ENCODE measurements at places on chromosomes 5 and 9. TPM values are rescaled to one million over a fixed set of nuclear protein-coding genes. Genes with fewer than 3 reads are reported as not detected.

PLCXD3 gene
- total RNA-seq: 0.43 TPM

IFNA21 gene
- not detected for total RNA-seq

SLC34A1 gene
- total RNA-seq: not detected

SLC25A25 gene
- 21.2 TPM for total RNA-seq

SOHLH1 gene
- total RNA-seq: not detected

MZB1 gene
- total RNA-seq: 12.2 TPM

GFI1B gene
- total RNA-seq: 0.25 TPM

WNK2 gene
- total RNA-seq: 8.5 TPM

DNA sequence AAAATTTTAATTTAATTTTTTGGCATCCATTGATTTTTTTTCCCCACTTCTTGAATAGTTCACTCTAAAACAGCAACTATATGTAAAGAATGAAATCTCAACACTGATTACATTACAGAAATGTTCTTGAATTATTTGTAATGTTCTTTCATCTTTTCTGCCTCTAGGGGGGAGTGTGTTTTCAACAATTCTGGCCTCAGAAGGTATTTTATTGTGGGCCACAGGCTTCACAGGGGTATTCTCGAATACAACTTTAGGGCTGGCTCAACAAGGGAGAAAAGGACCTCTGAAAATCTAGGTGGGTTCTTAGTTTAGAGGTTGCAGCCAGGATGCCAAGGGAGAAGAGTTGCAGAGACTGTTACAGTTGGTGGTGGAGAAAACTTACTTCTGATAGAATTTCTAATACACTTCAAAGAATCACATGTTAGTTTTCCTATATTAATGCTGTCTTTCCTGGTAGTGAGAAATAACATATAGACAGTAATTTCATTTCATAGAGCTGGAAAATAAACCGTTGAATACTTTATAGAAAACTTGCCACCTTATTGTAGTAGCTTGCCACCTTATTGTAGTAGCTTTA is 3.6 kb upstream of the NPR3 start:
- H3K4me1 ChIP-seq: peaks cover 18% of the 10 kb centered on the region
- H3K36me3 ChIP-seq: no peaks in the 10 kb centered on the region
- no peak overlapping the region for H3K4me3 ChIP-seq
- peak; percentile 70 for DNase-seq

GRCh38 chr5:42870882-42871418 is 59.3 kb upstream of the SELENOP start:
- no peak overlapping the region for H3K27ac ChIP-seq
- H3K4me3 ChIP-seq: no peak overlapping the region
- no peaks in the 10 kb centered on the region for H3K36me3 ChIP-seq
- peaks cover 3% of the 10 kb centered on the region for H3K4me1 ChIP-seq
- no peaks in the 10 kb centered on the region for H3K27me3 ChIP-seq
- no peak for DNase-seq

GRCh38 chr5:113524927-113525326 is 11.4 kb downstream of the YTHDC2 start:
- DNase-seq: no peak
- H3K27ac ChIP-seq: no peak overlapping the region
- peaks cover 6% of the 10 kb centered on the region for H3K36me3 ChIP-seq
- no peak overlapping the region for H3K4me3 ChIP-seq
- H3K4me1 ChIP-seq: no peaks in the 10 kb centered on the region
- H3K27me3 ChIP-seq: no peaks in the 10 kb centered on the region

- DNase-seq: no peak
- no peak overlapping the region for H3K4me3 ChIP-seq
- H3K4me1 ChIP-seq: no peaks in the 10 kb centered on the region
- no peaks in the 10 kb centered on the region for H3K36me3 ChIP-seq
- no peaks in the 10 kb centered on the region for H3K27me3 ChIP-seq
These were observed 592.0 kb downstream of the CHSY3 start for GRCh38 chr5:130496215-130496614.

DNA sequence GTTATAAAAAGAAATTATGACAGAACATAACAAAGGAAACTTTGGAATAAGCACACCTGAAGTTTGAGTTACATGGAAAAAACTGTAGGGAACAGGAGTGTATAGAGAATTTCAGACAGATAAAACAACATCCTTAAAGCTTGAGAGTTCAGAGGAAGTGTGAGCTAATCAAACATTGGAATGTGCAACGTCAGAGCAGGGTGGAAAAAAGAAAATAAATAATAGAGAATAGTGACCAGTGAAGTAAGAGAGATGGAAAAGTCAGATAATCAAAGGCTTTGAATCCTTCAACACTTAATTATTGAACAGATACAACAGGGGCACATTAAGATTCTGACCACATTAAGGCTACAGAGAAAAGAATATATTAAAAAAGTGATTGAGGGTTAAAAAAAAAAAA is 128.5 kb upstream of the CDH10 start:
- no peak overlapping the region for H3K4me3 ChIP-seq
- H3K27me3 ChIP-seq: no peaks in the 10 kb centered on the region
- no peak for DNase-seq
- H3K27ac ChIP-seq: no peak overlapping the region

- H3K4me1 ChIP-seq: no peaks in the 10 kb centered on the region
- H3K27me3 ChIP-seq: no peaks in the 10 kb centered on the region
- peak; percentile 21 for DNase-seq
- no peaks in the 10 kb centered on the region for H3K36me3 ChIP-seq
- H3K4me3 ChIP-seq: peak overlapping the region; percentile 88
These were observed 910 bp downstream of the TRIM14 start for GRCh38 chr9:98117984-98118639.

DNA sequence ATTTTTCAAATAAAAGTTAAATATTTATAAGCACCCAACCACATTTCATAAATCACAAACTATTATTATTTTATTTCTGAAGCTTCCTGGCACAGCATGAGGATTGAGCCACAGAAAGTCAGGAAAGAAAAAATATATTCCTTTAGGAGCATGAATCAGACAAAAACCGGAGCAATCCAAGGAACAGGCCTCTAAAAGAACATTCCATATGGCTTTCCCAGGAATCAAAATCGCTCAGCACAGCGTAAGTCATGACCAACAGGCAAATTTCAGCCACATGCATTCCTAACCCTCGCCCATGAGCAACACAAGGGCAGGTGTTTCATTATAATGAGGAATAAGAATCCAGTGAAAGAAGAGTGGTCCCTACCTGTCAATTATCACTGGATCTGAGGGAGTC is 26.7 kb downstream of the EBF1 start:
- no peaks in the 10 kb centered on the region for H3K36me3 ChIP-seq
- no peak overlapping the region for H3K4me3 ChIP-seq
- peaks cover 5% of the 10 kb centered on the region for H3K27me3 ChIP-seq
- DNase-seq: no peak
- no peak overlapping the region for H3K27ac ChIP-seq

DNA sequence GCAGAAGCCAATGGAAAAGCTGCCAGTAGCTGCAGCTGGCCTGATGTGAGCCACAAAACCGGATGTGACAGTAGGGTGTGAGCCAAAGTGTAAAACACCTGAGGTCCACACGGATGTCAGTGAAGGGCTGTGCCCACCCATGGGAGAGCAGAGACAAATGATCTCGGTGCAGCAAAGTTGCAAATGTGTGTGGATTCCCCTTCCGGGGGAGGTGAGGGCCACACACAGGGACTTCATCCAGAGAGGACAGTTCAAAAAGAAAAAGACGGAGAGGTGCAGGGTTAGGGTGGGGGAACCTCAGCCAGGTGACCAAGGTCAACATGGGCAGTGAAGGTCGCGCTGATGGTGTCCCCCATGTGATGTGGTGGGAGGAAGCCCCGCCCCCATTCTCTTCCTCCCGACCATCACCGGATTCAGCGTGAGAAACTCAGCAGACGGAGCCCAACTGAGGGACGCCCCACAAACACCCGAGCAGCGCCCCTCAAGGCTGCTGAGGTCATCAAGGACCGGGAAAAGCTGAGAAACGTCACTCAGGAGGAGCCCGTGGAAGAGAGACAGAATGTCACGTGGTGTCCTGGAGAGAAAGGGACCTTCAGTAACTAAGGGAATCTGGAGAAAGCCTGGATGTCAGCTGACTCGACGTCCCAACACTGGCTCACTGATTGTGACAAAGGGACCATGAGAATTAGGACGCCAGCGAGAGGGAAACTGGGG is 11.4 kb upstream of the PTGDS start:
- H3K4me3 ChIP-seq: no peak overlapping the region
- peaks cover 8% of the 10 kb centered on the region for H3K4me1 ChIP-seq
- H3K36me3 ChIP-seq: no peaks in the 10 kb centered on the region
- peak; percentile 20 for DNase-seq
- no peaks in the 10 kb centered on the region for H3K27me3 ChIP-seq

- H3K36me3 ChIP-seq: no peaks in the 10 kb centered on the region
- no peaks in the 10 kb centered on the region for H3K4me1 ChIP-seq
- no peaks in the 10 kb centered on the region for H3K27me3 ChIP-seq
- H3K27ac ChIP-seq: no peak overlapping the region
- no peak for DNase-seq
These were observed 1.1 kb upstream of the GNPDA1 start for GRCh38 chr5:142013734-142014521.

GRCh38 chr5:83988293-83988685 is 267.6 kb upstream of the HAPLN1 start:
- DNase-seq: no peak
- H3K27me3 ChIP-seq: no peaks in the 10 kb centered on the region
- H3K4me3 ChIP-seq: no peak overlapping the region
- no peaks in the 10 kb centered on the region for H3K36me3 ChIP-seq

DNA sequence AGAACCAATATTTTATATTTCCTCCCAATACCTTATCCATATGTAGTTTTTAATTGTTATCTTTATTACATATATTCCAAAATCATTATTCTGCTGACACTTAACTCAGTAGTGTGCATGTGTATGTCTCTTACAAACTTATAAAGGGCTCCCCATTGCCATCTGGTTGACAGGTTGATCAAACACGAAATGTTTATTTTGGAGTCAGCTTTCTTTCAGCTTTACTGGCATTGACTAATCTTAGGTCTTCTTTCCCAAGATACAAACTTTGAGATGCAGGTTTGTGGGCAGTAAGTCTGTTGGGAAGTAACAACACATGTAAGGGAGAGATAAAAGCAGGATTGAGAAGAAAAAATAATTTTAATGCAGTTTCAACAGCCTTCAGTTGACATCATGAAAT is 716.0 kb upstream of the CHD1 start:
- no peaks in the 10 kb centered on the region for H3K36me3 ChIP-seq
- H3K27me3 ChIP-seq: no peaks in the 10 kb centered on the region
- H3K27ac ChIP-seq: no peak overlapping the region

GRCh38 chr5:61828856-61829255 is 477.1 kb upstream of the KIF2A start:
- no peak overlapping the region for H3K4me3 ChIP-seq
- no peaks in the 10 kb centered on the region for H3K27me3 ChIP-seq
- peaks cover 29% of the 10 kb centered on the region for H3K4me1 ChIP-seq

DNA sequence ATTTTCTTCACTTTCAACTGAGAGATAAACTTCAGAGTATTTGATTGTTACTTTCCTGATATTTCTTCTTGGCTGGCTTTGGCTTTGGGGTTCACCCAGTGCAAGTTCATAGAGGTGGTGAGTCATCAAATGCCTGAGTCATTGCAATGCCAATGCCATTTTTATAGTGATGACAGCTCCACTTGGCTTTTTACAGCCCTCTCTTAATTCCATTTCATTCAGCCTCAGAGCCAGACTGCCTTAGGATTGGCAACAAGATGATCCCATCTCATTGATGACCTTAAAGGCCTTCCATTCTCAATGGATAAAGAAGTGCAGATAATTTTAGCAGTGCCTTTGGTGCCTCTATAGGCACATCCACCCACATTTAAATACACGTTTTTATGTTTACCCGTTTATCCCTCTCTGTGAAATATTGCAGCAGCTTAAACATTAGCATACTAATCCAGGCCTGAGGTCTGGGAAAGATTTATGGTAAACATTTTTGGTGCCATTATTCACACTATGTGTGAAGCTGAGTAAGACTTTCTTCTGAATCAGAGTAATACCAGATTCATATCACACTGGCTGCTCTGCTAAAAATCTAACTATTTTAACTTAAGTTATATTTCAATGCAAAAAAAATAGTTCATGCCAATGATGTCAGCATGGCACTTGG is 88.9 kb upstream of the TYRP1 start:
- DNase-seq: no peak
- no peaks in the 10 kb centered on the region for H3K27me3 ChIP-seq
- no peaks in the 10 kb centered on the region for H3K4me1 ChIP-seq
- no peaks in the 10 kb centered on the region for H3K36me3 ChIP-seq

- DNase-seq: no peak
- H3K4me1 ChIP-seq: peaks cover 2% of the 10 kb centered on the region
- no peak overlapping the region for H3K4me3 ChIP-seq
- no peaks in the 10 kb centered on the region for H3K27me3 ChIP-seq
These were observed 52.3 kb upstream of the JMY start for GRCh38 chr5:79183617-79184016.

- no peaks in the 10 kb centered on the region for H3K27me3 ChIP-seq
- H3K27ac ChIP-seq: no peak overlapping the region
- no peaks in the 10 kb centered on the region for H3K36me3 ChIP-seq
- DNase-seq: no peak
These were observed 76.2 kb upstream of the COL5A1 start for GRCh38 chr9:134565316-134565915.

- DNase-seq: peak; percentile 75
- no peak overlapping the region for H3K27ac ChIP-seq
- no peak overlapping the region for H3K4me3 ChIP-seq
- H3K27me3 ChIP-seq: no peaks in the 10 kb centered on the region
These were observed 172.1 kb downstream of the GADD45G start for GRCh38 chr9:89776795-89777525.

DNA sequence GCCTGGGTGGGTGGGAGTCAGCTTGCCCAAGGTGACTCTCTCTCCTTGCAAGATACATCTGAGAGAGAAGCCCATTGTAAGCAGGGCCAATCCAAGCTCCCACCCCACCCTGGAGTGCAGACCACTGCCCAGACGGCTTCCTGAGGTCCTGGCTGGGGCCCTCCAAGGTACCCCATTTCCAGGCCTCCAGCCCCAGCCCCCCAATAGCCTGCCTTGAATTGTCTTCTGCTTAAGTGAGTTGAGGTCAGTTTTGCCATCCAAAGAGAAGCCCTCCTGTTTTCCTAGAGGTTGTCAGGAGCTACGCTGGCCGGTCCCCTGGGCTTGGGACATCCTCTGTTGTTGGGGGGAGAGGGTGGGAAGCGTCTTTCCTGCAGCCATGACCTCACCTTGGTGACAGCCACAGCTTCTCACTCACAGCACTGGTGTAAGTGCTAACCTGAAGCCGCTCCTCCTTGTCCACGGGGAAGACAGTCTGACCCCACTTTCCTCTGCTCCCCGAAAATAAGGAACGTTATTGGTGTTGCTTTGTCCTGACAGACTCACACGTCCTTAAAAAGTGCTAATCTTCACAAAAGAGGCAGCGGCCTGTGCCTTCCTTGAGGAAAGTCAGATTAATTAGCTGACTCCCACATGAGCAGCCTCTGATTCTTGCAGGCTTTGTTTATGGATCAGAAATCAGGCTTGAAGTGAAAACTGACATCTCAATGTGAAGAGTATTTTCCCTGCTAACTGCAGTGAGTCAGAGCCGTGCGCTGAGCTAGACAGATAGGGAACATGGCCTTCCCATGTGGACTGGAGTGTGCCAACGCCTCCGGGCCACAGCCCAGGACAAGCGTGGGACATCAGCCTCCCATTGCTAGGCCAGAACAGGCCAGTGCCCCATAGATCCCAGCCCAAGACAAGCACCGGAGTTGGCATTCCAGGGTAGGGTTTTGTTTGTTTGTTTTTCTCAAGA is 52.3 kb downstream of the ADAMTS2 start:
- no peaks in the 10 kb centered on the region for H3K36me3 ChIP-seq
- no peaks in the 10 kb centered on the region for H3K27me3 ChIP-seq
- DNase-seq: no peak
- H3K27ac ChIP-seq: no peak overlapping the region
- H3K4me1 ChIP-seq: no peaks in the 10 kb centered on the region
